Activated T-cell treated with anti-CD3 and anti-CD28 coated beads for 1 hour (primary cell): ENCODE measurements at places on chromosomes 12 and 14.

- no peak for DNase-seq
Measured at GRCh38 chr12:47219243-47219642, 139.5 kb upstream of the AMIGO2 start.

DNA sequence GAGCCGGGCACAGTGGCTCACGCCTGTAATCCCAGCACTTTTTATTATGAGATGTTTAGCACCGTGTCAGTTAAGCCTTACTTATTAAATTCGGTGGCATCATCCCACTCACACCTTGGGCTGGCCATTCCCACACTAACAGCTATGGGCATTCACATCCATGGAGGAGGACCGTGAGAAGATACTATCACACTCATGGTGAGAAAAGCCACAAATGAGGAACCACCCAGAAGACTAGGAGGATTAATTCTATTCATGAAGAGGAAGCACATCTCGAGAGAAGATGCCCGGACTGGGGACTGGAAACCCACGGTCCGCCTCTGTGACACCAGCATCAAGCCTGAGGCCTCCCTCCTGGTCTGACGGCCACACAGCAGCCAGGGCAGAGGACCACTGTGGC is 4.9 kb downstream of the CDC42BPB start:
- no peak for DNase-seq

- DNase-seq: no peak
Measured at GRCh38 chr14:57073986-57074385, 194.7 kb downstream of the EXOC5 start.

GRCh38 chr12:123233505-123234308 is 471 bp downstream of the MTRFR start:
- no peak for DNase-seq

GRCh38 chr12:5904969-5905368 is 40.1 kb downstream of the ANO2 start:
- no peak for DNase-seq

- no peak for DNase-seq
Measured at GRCh38 chr14:49089107-49089506, 497.1 kb downstream of the RPS29 start.

- no peak for DNase-seq
Measured at GRCh38 chr14:75831952-75832351, 149.8 kb downstream of the TGFB3 start.

GRCh38 chr14:71322655-71323250 is 415.5 kb downstream of the PCNX1 start:
- no peak for DNase-seq

DNA sequence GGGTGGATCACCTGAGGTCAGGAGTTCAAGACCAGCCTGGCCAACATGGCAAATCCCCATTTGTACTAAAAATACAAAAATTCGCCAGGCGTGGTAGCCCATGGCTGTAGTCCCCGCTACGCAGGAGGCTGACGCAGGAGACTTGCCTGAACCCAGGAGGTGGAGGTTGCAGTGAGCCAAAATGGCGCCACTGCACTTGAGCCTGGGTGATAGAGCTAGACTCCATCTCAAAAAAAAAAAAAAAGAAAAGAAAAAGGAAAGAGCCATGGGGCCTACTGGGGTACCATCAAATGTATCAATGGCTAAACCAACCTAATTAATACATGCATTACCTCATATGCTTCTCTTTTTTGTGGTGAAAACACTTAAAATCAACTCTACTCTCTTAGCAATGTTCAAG is 10.7 kb downstream of the TFCP2 start:
- DNase-seq: no peak

GRCh38 chr14:22767323-22767589 is 768 bp downstream of the OXA1L start:
- DNase-seq: no peak
